ENCODE measurements at places on chromosomes 1 and 21.

- peak; percentile 20 for DNase-seq
Observed at GRCh38 chr1:37323486-37324377, 150.6 kb upstream of the ZC3H12A start.

GRCh38 chr1:204313675-204314074, 46.1 kb downstream of the PLEKHA6 start:
- DNase-seq = no peak

GRCh38 chr1:240004086-240004749, 87.5 kb upstream of the FMN2 start:
- DNase-seq = peak; percentile 22

DNA sequence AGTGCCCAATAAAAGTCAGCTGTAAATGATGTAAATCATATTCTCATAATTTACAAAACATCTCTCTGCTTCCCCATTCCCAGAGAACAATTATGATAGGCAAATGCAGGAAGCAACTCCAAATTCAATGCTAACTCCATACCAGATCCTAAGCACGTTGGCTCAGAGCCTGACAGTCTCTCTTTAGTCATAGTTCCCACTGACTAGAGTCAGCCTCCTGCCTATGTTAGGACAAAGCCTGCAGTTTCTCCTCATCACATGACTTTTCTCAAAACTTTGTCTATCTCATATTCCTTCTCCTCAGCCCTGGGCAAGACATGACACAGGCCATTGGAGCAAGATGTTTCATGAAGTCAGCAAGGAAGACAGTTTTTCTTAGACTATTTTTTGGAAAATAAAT, 101.5 kb upstream of the COL24A1 start:
- DNase-seq = no peak

DNA sequence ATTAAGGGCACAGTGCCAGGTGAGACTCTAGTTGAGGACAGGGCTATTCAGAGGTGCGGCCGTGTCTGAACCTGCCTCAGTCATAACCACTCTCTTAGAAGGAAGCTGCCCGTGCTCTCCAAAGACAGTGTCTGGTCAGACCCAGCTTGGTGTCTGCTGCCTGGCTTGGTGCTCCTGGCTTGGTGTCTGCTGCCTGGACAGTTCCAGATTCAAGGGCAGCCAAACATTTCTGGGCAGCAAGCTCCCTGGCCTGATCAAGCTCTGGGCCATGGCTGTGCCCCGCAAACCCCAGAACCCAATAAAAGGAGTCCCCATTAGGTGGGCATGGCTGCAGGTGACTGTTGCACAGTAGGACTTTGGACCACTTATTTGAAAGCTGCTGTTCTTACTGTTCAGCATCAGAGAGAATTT, 27.7 kb downstream of the NEK2 start:
- DNase-seq = no peak

DNA sequence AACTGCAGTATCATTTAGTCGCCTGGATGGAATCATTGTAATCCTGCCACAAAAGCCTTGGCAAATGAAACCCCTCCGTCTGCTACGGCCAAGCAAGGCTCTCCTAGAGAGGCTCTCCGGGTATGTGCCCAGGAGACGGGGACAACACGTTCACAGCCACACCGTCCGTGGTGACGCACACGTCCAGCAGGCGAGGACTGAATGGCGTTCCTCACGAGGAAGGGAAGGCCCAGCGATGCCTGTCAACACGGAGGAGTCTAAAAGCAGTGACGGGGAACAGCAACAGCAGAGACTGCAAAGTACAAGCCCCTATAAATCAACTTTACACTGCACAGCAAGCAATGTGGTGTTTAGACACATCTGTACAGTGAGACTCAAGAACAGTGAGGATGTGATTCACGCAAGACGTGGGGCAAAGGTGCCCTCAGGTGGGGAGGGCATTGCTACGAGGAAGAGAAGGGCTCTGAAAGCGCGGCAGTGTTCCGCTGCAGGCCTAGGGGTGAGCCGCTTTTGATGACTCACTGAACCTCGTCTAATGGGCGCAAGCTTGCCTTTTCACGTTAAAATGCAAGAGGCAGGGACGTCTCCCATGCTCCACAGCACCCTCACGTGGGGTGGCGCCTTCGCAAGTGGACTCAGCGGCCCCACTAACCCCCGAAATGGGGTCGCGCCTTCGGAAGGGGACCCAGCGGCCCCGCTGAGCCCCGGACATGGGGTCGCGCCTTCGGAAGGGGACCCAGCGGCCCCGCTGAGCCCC, 6.8 kb downstream of the WRAP73 start:
- no peak for DNase-seq

DNA sequence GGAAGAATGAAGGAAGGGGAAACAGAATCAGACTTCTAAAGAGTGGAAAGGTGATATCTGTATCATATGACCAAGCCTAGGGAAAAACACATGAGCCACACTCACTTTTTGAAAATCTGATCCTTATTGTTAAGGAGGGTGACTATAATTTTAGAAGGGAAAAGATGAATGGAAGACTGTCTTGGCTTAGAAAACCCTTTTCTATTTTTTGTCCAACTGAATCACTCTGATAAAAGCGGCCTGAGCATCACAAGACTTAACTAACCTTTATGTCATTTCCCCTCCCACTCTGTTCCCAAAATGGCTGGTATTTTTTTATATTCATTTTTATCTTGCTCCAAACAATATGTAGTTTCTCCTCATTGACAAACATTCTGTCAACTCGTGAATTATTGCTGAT, 169.8 kb downstream of the C1orf21 start:
- DNase-seq = no peak

- no peak for DNase-seq
Observed at GRCh38 chr1:242089911-242090310, 91.0 kb upstream of the MAP1LC3C start.

DNA sequence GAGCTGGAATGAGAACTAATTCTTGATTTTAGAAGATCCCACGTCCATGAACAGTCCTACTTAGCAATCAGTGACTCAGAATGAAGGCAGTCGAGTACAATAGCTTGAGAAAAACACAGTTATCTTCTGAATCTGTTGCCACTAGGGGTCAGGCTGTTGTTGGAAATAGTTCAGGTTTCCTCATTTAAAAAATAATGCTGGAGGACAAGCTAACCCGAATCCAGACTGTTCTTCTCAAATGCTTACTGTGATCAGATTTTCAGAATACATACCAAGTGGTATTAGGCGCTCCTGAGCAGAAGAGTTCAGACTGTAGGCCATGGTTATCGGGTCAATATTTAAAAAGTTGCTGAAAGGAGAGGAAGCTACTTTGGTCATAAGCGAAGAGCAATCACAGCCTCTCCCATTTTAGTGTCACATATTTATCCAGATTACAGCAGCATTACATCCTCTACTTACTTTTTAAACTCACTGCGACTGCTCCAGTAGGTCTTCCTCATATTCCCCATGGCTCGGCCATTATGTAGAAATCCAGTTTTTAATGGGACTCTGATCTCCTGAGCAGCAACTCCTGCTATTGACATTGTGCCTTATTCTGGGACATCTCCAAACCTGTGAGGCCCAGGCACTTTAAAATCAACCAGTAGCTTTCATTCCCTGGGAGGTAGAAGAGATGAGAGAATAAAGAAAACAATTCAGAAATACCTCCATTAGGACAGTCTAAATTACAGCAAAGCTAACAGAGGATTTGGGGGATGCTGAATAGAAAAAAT, 10.9 kb downstream of the ERRFI1 start:
- DNase-seq = no peak

- no peak for DNase-seq
Observed at GRCh38 chr21:41833497-41834115, 45.5 kb downstream of the PRDM15 start.

DNA sequence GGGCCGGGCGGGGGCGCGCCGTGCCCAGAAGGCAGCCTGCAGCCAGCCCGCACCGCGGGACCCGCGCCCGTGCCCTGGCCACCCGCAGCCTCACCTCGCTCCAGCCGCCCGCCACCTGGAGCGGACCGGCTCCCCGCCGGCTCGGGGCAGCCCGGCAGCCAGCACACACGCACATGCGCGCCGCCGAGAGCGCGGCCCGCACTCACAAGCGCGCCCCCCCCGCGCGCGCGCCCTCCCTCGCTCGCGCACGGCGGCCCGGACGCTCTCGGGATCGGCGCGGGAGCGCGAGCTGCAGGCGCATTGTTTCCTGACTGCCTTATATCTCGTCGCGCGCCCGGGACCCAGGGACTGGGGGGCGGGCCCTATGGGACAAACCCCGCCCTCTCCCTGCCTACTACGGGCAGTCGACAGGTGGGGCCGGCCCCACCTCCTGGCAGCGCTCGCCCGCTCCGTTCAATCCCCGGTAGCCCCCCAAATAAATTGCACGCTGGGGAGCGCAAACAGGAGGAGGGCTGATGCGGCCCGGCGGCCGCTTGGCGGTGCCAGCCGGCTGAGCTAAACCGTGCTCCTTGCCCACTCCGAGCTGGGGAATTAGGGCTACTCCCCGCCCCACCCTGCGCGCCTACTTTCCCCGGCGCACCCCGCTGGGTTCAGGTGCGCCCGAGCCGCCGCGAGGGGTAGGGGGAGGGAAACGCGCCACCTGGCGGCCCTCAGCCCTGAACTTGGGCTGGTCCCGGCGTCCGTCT, at the start of gene MYCL:
Gene MYCL (minus strand): TSS at position 204 of the 746 bp plus-strand sequence. CDS start 483 bp downstream, outside the sequence.
- DNase-seq = no peak

- DNase-seq = no peak
Observed at GRCh38 chr1:63624911-63625310, 31.7 kb downstream of the PGM1 start.

GRCh38 chr21:39364949-39365348, 16.1 kb upstream of the HMGN1 start:
- no peak for DNase-seq

DNA sequence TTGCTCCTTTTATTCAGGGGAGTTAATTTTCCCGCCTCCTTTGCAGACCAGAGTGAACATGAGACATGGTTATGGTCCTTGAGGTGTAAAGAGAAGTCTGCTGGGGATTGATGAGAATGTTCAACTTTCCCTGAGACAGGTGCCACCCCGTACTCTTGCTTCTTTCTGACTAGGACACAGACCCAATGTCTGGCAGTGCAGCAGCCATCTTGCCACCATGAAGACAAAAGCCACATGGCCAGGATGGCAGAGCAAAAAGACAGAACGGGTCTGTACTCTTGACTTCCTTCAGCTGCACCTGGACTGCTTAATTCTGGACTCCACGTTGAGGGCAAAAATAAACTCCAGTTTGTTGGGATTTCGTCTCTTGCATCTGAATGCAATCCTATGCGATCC, 54.1 kb downstream of the KLHDC7A start:
- DNase-seq = no peak

GRCh38 chr1:220746851-220747250, 1.3 kb upstream of the MTARC2 start:
- DNase-seq = no peak

GRCh38 chr1:5494518-5494917, 497.7 kb downstream of the NPHP4 start:
- no peak for DNase-seq

DNA sequence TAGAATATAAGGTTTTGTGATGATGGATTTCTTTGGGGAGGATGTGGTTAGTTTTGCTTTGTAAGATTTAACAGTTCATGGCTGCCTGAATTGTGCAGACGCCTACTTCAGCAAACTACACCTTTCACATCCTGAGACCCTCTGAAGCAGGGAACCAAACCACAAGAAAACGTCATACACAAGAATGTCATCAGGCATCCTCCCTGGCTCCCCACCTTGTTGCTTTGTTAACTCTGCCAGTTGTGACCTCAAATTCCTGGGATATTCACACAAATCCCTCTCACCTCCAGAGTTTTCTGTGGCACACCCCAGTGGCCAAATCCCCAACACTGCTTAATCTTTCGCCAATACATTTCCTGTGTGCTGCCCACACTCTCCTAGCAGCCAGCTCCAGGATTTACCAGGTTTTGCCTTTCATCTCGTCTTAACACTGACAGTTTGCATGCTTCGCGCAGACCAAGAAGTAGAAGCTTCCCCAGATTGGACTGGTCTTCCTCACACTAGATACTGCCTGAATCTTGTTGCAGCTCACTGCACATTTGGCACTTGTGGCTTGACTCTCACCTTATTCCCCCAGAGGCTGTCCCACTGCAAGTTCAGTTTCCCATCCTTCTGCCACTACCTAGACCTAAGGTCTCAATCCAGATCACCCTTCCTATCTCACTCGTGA, 51.1 kb upstream of the CTTNBP2NL start:
- DNase-seq = no peak

DNA sequence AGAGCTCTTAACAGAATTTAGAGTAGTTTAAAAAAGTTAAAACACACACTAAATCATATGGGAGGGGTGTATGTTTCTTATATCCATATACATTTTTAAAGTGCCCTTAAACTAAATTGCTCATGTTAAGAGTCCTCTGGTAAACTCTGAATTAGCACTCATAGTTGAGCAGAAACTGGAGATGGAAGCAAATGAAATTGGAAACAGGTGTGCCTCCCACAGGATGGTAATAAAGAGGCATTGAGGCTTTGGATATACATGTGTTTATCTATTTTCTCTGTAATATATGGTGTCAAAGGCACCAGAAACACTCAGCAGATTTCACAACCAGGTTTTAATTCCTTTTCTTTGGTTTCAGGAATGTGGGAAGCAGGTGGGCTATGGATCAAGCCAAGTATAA, 188.6 kb downstream of the HS2ST1 start:
- no peak for DNase-seq

DNA sequence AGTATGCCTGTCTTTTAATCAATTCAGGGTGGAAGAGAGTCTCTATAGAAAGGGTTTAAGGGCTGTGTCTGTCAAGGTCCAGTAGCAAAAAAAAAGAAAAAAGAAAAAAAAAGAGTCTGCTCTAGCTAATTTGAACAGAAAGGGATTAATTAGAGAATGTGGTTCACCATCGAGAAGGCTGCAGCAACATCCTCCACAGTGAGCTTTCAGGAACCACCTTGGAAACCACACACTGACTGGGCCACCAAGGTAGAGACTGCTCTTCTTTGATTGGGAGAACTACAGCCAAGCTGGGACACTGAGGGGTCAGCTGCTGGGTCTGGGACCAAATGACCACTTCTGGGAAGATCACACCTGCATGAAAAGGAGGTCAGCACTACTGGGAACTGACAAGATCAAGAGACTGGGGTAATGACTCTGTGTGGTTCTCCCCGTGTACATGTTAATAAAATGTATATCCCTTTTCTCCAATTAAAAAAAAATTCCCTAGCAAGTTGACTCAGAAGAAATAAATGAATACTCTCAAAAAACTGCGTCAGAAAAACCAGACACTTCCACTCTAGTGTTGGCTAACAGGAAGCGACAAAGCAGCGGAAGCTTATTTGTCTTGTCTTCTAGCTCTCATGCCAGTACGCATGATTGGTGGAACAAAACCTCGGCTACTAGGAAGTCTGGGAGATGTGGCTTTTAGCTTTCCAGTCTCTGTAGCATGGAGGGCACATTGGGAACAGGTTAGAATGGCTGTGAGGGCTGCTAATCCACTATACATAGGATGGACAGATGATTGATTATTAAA, 60.0 kb upstream of the IVNS1ABP start:
- no peak for DNase-seq

- no peak for DNase-seq
Observed at GRCh38 chr1:27755286-27755685, 17.7 kb upstream of the STX12 start.
